ENCODE measurements at places on chromosomes 3 and 15.

- no peak for DNase-seq
These were observed 302.0 kb downstream of the CLSTN2 start for GRCh38 chr3:140236836-140237501.

DNA sequence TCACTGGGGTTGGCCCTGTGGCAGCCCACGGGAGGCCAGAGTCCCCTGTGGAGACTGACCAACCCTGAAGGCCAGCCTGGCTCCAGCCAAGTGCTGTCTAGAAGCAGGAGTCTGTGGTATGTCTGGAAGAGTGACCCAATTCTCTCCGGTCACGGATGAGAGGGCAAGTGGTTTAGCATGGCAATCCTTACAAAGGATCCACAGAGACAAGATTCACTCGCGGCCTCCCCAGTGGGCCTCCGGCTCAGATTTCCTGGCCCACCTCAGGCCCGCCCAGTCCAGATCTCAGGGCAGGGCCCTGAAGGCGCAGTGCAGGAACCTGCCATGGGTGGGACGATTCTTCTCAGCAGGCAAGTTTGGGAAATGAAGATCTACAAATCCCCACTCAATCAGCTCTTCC lies 5.0 kb upstream of the BCL2L10 start:
- no peak for DNase-seq

DNA sequence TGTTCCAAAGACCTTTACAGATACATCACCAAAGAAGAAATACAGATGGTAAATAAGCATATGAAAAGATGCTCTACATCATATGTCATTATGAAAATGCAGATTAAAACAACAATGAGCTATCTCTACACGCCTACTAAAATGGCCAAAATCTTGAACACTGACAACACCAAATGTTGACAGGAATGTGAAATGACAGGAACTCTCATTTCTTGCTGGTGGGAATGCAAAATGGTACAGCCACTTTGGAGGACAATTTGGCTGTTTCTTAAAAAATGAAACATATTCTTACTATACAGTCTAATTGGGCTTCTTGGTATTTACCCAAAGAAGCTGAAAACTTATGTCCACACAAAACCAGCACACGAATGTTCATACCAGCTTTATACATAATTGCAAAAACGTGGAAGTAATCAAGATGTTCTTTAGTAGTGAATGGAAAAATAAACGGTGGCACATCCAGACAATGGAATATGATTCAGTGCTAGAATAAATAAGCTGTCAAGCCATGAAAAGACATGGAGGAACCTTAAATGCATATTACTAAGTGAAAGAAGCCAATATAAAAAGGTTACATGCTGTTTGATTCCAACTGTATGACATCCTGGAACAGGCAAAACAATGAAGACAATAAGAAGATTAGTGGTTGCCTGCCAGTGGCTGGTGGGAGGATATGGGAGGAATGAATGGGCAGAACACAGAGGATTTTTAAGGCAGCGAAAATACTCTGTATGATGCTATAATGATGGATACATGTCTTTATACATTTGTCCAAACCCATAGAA lies 81.3 kb upstream of the NEDD4 start:
- no peak for DNase-seq

GRCh38 chr15:91412138-91412928 lies 312.3 kb downstream of the SV2B start:
- DNase-seq, result no peak

DNA sequence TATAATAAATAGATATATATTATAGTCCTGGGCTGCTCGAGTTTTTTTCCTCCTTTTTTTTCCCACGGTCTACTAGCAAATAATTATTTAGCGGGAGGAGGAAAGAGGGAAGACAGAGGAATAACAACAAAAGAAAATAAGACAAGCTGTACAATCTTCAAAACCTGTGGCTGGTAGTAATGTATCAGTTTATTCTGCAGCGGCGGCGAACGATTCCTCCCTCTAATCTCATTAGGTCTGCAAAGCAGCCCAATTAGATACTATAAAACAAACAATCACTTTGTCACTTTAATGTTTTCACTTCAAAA lies 390 bp upstream of the TLE3 start:
- DNase-seq, result no peak

GRCh38 chr3:135990903-135991302 lies 25.4 kb downstream of the PPP2R3A start:
- no peak for DNase-seq

- DNase-seq, result peak; percentile 39
These were observed 18.6 kb downstream of the SSUH2 start for GRCh38 chr3:8625991-8626390.

- DNase-seq, result no peak
These were observed 92.0 kb downstream of the ZNF609 start for GRCh38 chr15:64552281-64552948.

DNA sequence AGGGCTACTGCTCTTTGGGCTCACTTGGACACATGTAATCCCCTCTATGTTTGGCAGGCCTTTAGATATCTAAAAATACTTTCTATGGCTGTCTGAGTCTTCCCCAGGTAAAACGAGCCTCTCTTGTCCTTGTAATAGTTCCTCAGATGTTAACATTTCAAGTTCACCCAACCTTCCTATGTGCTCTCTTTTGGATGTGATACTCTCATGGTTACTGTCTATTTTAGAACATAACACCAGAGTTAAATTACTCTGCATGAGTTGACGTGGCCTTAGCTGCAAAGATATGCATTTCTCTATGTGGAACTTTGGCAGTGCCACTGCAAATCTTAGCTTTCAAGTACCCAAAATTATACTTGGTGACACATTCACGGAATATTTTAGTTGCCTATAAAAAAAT lies 31.9 kb upstream of the CSPG5 start:
- DNase-seq, result no peak

DNA sequence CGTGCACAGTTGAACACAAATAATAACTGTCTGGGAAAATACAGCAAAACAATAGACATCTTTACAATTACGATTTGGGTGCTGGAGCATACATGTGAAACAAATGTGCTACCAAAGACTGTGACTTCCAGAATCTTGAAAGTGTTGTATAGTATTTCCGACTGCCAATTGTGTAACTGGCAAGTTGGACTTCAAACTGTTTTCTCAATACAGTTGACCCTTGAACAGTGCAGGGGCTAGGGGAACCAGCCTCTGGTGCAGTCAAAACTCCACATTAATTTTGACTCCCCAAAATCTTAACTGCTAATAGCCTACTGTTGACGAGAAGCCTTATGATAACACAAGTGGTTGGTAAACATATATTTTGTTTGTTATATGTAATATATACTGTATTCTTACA lies 904.2 kb downstream of the EPHA3 start:
- no peak for DNase-seq

DNA sequence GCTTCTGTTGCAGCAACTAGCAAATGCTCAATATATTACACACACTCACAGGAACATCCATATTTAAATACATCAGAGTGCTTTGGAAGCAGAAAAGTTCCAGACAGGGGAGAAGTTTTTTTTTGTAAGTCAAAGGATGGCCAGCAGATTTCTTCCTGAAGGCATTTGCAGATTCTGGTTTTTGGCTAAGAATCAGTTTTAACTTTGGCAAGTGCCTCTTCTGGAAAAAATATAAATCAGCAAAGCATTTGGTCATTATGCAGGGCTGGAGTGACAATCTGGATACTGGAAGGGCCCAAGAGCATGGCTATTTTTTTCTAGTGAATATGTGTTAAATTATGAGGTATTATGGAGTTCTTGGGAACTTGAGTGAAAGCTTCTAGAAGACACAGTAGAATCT lies 495.3 kb upstream of the ARPP21 start:
- DNase-seq, result no peak

- no peak for DNase-seq
These were observed 75.8 kb downstream of the LRIG1 start for GRCh38 chr3:66425032-66425431.

DNA sequence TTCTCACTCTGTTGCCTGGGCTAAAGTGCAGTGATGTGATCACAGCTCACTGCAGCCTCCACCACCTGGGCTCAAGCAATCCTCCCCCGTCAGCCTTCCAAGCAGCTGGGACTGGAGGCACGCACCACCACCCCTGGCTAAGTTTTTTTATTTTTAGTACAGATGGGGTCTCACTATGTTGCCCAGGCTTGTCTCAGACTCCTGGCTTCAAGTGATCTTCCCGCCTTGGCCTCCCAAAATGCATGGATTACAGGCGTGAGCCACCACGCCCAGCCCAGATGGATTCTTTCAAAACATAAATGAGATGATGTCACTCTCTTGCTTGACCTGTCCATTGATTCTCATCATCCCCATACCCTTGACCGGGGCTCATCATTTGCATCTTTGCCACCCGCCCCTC lies 72.6 kb upstream of the SLC6A6 start:
- DNase-seq, result no peak

GRCh38 chr15:83546512-83546888 lies 99.4 kb downstream of the SH3GL3 start:
- no peak for DNase-seq

- no peak for DNase-seq
These were observed 343.1 kb upstream of the FRG2C start for GRCh38 chr3:75321060-75321459.

- peak; percentile 85 for DNase-seq
These were observed 5.6 kb downstream of the RBP1 start for GRCh38 chr3:139533781-139534454.

DNA sequence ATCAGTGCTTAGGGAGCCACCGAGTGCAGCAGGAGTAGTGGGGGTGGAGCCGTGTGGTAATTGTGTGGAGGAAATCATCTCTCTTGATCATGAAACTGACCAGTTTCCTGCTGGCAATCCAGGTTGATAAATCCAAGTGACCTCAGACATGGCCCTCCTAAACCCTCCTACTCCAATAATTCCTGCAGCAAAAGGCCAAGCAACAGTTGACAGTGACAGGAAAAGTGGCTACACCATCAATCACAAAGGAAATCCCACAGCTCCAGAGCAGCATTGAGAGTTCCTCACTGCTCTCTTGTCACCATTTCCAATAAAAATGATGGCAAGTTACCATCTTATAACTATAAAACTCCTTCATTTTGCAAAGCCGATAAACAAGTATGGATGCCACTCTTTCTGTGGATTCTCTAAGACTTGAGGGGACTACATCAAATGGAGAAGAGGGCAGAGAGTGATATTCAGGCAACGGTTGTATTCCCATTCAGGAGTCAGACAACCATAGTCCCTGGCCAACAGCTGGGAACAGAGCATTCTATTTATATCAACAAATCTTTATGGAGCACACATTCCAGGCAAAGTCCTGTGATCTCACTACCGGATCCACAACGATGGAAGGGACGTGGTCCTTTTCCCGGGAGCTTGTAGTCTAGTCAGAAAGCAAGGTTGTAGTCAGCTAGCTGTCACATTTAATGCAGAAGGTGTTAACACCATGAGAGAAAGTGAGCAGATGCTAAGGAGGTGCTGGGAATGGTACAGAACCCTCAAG lies 312.5 kb upstream of the CTNNB1 start:
- no peak for DNase-seq

GRCh38 chr15:90981681-90982080 lies 12.7 kb downstream of the PRC1 start:
- no peak for DNase-seq

DNA sequence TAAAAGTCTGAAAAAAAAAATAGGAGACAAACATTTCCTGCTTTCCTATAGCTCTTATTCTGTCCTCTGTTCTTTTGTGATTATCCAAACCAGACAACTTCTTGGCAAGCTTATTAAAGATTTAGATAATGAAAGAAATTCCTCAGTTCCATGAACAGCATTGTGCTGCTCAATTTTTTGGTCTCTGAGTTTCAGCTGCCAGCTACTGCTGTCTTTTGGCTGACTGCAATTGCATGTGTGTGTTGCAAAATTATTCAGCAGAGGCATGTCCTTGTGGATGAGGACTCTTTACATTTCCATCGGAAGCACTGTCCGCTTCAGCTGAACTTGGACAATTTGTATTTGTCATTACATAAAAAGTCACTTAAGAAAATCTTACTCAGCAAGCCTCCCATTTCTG lies 397.3 kb upstream of the RASGRP1 start:
- DNase-seq, result peak; percentile 50

GRCh38 chr3:127768346-127769008 lies 53.8 kb downstream of the MGLL start:
- DNase-seq, result peak; percentile 98

- DNase-seq, result no peak
These were observed 34.1 kb upstream of the POLG start for GRCh38 chr15:89368566-89369223.

- no peak for DNase-seq
These were observed 179.4 kb downstream of the CDIN1 start for GRCh38 chr15:36758800-36759199.

GRCh38 chr3:27076815-27077630 lies 292.2 kb downstream of the NEK10 start:
- DNase-seq, result no peak

GRCh38 chr3:62097121-62097520 lies 276.2 kb downstream of the FEZF2 start:
- no peak for DNase-seq

GRCh38 chr3:2765002-2765579 lies 345.1 kb downstream of the IL5RA start:
- peak; percentile 1 for DNase-seq
